ENCODE measurements at places on chromosomes 6 and 20.

GRCh38 chr6:138563231-138563630 lies 63.9 kb upstream of the NHSL1 start:
- DNase-seq: no peak

DNA sequence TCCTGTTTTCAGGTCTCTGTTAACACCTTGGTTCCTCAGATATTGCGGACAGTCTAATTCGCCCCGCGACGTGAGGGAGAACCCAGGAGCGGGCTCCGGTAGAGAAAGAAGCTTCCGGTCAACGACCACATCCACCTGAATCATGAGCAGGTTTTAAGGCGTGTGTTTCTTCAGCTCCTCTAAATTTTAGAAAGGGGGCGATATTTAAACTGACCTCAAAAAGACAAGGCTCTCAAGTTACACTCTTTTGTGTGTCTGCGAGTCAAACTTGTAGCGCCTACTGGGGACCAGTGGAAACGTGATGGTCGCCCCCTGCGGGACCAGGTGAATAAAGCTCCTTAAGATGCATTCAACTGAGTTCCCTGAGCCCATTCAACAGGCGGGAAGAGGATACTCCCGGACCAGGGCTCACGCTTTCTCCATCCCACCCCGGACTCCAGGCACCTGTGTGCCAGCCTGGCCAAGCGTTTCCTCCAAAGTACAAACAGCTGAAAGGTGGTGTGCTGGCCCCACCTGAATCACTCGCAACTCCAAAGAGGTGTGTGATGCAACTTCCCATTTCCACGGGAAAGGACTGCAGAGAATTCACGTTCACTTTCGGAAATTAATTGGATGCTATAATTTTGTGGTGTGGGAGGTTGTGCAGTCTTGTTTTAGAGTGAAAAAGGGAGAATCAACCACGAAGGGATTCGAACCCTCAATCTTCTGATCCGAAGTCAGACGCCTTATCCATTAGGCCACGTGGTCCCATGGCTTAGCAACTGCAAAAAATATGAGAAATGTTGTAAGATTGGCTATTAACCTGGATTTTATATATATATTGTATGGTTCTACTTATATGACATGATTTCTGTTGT lies 17.0 kb downstream of the GPX5 start:
- DNase-seq: peak; percentile 49

DNA sequence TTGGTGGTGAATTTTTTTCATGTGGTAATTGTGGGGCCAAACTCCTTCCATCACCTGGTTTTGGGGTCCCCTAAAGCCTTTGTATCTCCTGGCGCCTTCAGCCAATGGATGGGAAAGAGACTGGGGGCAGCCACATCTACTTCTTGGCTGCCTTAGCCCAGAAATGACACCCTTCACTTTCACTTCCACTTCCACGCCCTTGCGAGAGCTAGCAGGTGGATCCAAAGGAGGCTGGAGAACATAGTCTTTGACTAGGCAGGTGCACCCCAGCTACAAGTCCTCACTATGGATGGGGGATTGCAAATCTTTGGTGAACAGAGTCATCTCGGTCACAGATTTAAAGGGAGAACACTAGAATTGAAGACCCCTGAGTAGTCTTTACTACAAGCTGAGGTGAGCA lies 70.8 kb downstream of the NDUFAF5 start:
- no peak for DNase-seq

GRCh38 chr20:4439461-4439860 lies 282.2 kb upstream of the PRND start:
- no peak for DNase-seq

DNA sequence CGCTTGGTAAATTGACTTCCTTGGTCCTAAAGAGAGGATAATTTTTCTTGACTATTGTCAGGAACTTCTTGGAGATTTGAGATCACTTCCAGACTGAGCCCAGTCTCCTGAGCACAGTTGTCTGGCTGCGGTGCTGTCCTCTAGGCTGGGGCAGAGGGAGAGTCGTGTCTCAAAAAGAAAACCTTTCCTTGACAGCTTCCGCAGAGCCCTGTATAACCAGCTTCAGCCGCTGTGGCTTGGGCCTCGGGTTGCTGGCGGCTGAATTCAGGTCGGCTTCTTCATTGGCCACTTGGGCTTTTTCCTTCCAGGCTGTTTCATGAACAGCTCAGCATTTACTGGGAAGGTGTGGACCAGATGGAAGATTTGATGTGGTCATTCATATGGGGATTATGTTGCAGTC lies 75.9 kb downstream of the DHX35 start:
- DNase-seq: no peak
